ENCODE measurements at places on chromosomes 5 and 9. TPM values are rescaled to one million over a fixed set of nuclear protein-coding genes. Genes with fewer than 3 reads are reported as not detected.

DNA sequence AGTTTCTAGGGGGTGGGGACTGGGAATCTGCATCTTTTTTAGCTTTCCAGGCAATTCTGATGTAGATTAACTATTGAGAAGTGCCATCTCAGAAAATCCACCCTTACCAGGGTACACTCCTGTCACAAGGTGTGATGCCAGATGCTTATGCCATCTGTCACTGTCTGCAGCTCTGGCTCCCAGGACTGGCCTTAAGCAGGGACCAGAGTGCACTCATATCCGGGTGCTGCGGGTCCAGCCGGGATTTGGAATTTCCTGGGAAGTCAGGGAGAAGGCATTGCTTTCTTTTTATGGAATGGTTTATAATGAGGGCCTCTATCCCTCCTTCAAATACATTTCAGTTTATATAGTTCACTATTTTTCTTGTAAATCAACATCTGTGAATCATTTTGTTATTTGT lies 92.6 kb downstream of the TMEM174 start:
- DNase-seq: no peak

- DNase-seq: no peak
Measured at GRCh38 chr5:58999804-59000203, 416.9 kb downstream of the RAB3C start.

- DNase-seq: no peak
Measured at GRCh38 chr9:100167915-100168654, 69.0 kb downstream of the INVS start.

GRCh38 chr5:124494540-124495116 lies 251.8 kb downstream of the ZNF608 start:
- no peak for DNase-seq

- DNase-seq: no peak
Measured at GRCh38 chr5:5344606-5345005, 77.9 kb upstream of the ICE1 start.

DNA sequence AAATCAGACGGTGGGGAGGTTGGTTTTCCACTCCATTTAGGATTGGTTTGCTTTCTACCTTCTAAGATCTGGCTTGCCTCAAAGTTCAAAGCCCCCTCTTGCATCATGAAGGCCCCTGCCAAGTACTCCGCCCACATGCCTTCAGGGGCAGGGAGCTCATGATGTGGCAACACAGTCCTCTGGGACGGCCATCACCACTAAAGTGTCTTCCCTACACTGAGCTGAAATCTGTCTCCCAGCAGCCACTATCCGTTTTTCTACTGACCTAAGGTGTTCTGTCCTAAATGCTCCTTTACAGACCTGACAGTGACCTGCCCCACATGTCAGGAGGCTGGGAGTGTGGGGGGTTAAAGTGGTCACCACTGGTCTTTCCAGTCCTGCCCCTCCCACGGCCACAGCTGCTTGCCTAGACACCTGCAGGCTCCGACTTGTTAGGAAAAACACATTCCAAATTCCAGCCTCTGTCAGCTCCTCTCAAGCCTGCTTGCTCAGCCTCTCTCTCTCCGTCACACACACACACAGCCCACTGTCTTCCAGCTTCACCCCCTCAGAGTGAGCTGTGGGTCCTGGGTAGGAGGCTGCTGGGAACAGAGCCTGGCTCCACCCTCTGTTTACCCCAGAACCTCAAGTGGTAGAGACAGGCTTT lies 44.9 kb downstream of the SHB start:
- DNase-seq: peak; percentile 57

DNA sequence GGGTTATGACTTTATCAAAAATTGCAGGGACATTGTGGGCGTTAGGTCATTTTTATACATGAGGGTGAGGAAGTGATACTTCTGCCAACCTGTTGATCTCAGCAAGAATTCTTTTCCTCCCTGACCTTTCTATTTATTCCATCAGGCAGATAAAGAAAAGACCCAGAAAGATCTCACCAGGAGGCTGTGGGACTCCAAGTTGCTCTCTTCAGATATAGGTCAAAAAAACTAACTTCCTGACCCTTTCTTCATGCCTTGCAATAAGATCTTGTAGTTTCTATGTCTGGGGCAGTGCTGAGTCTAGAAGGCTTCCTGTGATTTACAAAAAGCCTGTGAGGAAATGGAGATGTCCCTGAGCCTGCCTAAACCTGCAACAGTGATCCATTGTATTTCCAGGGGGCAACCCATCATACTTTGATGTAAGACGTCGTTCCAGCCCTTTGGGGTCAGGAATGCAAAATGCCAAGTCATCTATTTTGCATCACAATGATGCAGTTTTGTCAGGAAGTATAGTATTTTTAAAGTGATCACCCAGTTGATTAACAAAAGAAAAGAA lies 22.0 kb upstream of the PIK3R1 start:
- no peak for DNase-seq

DNA sequence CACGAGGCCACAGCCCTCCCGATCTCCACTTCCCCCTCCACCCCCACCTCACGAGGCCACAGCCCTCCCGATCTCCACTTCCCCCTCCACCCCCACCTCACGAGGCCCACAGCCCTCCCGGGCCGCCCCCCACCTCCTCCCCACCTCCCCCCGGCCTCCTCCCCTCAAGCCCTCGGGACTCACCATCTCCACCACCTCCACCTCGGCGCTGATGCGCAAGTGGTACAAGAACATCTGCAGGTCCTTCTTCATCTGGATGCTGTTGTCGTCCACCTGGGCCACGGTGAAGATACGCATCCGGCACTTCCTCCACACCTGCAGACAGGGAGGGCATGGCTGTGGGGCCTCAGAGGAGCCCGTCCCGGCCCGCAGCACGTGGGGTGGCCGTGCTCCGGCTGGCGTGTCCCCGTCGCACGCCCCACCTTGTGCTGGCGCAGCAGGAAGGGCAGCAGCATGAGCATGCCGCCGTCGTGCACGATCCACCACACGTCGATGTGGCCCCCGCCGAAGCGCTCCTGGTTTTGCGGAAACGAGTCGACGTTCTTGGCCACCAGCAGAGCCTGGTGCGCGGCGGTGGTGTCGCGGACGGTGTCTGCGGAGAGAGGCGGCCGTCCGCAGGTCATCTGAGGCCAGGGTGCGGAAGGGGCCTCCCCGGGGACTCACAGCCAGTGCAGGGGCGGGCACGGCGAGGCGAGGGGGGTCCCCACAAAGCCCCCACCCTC lies 48.0 kb downstream of the SLC12A7 start:
- no peak for DNase-seq

DNA sequence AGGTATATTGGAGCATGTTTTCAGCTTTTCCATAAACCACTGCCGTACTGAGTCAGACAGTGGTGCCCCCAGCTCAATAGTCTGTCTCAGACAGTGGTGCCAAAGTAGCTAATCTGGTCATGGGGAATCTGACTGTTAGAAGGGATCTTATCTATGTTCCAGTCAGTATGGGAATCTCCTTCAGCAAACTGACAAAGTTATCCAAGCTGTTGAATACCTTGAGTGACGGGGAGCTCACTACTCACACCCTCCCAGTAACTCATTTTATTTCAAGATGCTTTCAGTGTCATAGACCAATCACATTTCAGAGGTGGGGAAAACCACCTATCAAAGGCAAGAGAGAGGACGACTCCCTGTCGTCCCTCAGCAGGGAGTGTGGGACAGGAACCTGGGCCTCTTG lies 18.7 kb downstream of the ANKS6 start:
- no peak for DNase-seq

DNA sequence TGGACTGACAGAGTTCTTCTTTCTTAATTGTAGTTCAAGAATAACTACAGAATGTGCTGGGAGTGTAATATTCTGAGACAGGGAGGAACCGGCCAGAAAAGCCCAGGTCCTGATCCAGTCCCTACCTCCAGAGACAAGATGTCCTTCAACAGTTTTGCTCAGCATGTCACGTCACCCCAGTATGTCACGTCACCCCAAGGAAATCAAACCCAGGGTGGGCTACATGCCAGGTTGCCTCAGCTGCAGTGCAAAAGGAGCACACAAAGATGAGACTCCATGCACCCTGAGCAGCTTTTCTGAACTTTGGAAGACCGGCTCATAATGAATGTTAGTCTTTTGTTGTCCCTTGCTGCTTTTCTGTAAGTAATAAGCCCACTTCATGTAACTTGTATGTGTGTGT lies 25.9 kb upstream of the NIPAL4 start:
- no peak for DNase-seq

GRCh38 chr9:87158765-87159164 lies 211.5 kb upstream of the GAS1 start:
- DNase-seq: no peak

- peak; percentile 11 for DNase-seq
Measured at GRCh38 chr9:84839541-84839940, 170.0 kb downstream of the NTRK2 start.

DNA sequence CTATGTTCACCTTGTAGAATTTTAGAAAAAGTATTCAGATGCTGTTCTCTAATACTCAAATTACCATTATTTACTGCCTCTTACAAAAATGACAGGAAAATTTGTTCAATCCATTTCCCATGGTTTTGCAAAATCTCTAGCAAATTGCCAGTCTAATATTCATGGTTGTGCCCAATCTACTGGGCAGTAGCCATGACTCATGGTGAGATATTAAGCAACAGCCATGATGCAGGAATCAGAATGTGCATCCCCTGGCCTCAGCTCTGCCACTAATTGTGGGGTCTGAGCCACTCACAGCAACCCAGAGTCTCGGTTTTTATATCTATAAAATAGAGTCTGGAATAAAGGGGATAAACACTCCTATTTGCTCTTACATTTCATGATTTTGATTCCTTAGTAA lies 353.6 kb downstream of the DEPDC1B start:
- DNase-seq: no peak

DNA sequence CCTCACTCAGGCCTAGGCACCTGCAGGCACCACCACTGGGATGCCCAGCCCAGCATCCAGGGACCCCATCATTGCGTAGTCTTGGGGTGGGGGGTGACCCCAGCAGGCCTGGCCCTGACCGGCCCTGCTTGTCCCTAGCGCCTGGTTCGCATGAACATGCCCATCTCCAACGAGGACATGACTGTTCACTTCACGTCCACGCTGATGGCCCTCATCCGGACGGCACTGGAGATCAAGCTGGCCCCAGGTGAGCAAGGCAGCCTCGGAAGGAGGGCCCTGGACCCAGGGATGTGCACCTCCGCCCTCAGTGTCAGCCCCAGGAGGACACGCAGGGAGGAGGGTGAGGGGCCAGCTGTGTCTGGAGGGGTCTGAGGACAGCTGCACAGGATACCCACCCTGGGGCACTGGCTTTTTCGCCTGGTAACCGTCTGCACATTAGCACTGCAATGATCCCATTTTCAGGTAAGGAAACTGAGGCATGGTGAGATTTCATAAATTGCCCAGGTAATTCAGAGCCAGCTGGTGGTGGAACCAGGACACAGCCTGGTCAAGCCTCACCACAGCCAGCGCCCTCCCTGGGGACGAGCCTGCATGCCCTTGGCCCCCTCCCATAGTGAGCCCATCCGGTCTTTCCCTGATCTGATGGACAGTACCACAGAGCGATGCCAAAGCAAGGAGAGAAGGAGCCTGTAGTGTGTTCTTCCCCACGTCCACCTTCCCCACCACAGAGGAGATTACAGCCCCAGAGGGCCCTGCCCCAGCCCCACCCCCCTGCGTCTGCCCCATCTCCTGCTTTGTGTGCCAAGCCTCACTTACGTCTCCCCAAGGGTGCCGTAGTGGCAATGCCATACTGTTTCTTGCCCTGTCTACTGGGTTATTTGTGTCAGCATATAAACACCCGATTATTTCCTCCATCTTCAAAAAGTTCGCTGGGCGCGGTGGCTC lies 228.3 kb downstream of the CACNA1B start:
- DNase-seq: no peak

DNA sequence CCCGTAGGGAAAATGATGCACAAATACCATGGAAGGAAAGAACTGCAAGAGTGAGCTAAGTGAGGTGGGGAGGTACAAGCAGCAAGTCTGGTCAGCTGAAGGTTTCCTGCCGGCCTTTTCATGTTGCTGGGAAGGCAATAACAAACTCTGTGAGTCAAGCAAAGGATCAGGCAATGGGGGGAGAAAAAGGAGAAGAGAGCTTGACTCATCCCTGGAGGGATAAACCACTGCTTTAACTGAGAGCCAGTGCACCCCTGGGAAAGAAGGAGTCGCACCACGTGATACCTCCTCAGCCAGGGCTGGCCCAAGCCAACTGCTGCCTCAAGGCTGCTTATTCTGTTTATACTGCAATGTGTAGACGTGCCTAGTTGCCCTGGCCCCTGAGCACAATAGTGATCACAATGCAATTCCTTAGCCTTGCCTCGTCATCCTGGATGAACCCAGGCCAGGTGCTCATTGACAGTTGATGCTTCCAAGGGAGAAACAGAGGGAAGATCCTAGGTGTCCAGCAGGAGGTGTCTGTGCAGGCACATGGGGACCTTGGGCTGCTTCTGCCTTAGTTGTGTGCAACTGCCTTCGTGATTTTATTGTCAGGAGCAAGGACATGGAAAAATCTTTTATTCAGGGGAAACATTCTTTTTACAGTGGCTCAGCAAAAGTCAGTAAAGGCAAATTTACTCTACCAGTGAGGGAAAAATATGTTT lies 203.0 kb upstream of the TUT7 start:
- peak; percentile 62 for DNase-seq

- peak; percentile 45 for DNase-seq
Measured at GRCh38 chr5:151295138-151295537, 8.4 kb downstream of the SLC36A3 start.

- DNase-seq: peak; percentile 88
Measured at GRCh38 chr5:3153226-3153858, 401.9 kb upstream of the IRX2 start.

- no peak for DNase-seq
Measured at GRCh38 chr9:80839821-80840675, 849.3 kb downstream of the TLE1 start.

DNA sequence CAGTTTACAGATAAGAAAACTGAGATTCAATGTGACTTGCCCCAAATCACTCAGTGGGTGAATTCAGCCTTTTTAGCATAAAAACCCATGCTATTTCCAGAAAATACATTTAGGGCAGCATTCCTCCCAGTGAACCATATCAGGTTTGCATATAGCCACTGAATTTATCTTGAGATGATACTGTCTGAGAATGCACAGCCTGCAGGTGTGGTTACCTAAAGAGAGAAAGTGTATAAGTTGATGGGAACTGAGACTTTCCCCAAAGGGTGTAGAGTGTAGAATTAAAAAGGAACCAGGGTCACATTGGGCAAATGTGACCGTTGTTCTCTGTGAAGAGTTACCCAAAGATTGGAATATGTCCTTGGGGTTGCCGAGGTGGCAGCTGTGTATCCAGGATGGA lies 100.0 kb upstream of the PIK3R1 start:
- no peak for DNase-seq

GRCh38 chr5:181052672-181053487 lies 12.8 kb downstream of the BTNL9 start:
- DNase-seq: no peak

Gene PHAX
- total RNA-seq: 75.1 TPM

Gene GAS1
- total RNA-seq: 6.6 TPM

Gene RASGRF2
- 7.4 TPM for total RNA-seq

Gene PCDHGA1
- 0.51 TPM for total RNA-seq

Gene EXOSC3
- total RNA-seq: 117 TPM

Gene DNLZ
- total RNA-seq: 39.6 TPM

Gene ENTPD8
- total RNA-seq: 0.08 TPM

Gene FAM169A
- 7.1 TPM for total RNA-seq

Measured in H4 (cell line).